Forelimb muscle (tissue), 1 donor: ENCODE measurements at places on chromosomes 16 and 17.
A peak's percentile ranks its signal among the peaks of the same experiment; 100 is the strongest.

- no peak for DNase-seq
These were observed 13.3 kb upstream of the GAS7 start for GRCh38 chr17:10211666-10212065.

- no peak for DNase-seq
These were observed 20.1 kb upstream of the CCL5 start for GRCh38 chr17:35900280-35900679.

DNA sequence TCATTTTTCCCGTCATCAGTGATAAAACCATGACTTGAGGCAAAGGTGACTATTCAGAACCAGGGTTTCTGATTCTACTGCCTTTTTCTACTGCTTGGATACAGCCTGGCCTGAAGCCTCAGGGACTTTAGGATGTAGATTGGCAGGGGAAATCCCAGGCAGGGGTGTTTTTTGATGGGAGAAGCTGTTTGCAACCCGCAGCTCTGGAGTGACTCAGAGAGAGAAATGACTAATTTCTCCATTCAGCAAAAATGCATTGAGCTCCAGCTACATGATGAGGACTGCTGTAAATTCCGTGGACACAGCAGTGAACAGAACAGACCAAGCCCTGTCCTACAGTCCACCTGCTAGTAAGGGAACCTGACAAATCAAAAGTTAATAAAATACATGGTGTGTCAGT is 560.6 kb downstream of the CDH13 start:
- no peak for DNase-seq

DNA sequence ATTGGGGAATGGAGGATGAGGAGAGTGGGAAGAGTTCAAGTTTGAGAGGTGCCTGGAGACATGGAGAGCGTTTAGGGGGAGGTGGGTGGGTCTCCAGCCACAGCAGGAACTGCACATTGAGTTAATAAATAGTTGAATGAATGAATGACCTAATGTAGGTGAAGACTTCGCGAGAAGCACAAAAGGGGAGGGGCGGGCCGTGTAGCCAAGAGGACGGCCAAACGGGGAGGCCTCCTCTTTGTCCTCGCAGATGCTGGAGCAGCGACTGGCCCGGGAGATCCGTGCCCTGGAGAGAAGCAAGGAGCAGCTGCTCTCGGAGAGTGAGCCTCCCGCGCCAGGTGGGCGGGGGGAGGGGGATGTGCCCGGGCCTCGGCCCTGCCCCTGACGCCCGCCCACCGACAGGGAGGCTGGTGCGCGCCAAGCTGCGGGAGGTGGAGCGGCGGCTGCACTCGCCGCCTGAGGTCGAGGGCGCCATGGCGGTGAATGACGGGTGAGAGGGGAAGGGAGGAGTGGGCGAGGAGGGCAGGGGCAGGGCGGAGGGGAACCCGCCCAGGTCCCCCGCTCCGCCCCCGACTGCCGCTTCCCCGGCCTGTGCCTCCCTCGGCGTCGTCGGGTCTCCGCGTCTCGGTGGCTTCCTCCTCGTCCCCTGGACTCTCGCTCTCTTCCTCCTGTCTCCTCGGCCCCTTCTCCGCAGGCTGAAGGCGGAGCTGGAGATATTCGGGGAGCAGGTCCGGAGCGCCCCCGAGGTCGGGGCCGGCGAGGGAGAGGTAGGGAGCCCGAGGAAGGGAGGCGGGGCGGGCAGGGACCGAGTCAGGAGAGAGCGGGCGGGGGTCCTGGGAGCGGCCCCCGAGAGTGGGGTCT is 12.9 kb downstream of the SYCE1L start:
- DNase-seq: no peak

- no peak for DNase-seq
These were observed 53.7 kb upstream of the RCVRN start for GRCh38 chr17:9958586-9959281.

DNA sequence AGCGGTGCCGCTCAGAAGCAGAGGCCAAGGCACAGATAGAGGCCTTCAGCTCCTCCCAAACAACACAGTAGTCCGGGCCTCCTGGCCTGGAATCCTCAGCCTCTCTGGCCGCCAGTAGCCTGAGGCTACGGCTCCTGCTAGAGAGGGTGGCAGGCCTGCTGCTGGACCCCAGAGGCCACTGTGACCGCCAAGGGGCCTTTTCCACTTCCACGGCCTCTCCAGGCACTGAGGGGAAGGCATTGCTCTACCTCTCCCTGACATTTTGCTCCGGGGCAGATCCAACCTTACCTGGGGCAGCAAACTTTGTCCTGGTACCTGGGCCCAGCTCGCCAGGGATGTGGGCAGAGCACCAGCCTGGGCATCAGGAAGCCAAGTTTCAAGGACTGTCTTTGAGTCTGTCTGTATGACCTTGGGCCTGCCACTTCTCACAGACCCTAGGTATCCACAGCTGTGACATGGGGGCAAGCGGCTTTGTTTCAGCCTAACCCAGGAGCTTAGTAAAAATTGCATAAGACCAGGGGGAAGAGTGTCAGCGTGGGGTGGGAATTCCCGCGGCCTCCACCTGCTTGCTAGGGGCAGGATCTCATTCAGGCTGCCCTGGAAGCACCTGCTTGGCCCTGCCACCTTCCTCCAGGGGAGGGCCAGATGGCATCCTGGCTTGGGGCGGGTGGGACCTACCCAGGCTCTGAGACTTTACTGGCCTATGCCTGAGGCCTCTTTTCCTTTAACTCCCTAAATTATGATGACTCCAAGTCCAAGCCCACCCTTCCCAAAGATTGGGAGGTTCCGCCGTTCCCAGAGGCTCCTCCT is 33.2 kb downstream of the ADGRG5 start:
- DNase-seq: no peak

GRCh38 chr17:50986989-50987660 is 121.0 kb upstream of the TOB1 start:
- no peak for DNase-seq

DNA sequence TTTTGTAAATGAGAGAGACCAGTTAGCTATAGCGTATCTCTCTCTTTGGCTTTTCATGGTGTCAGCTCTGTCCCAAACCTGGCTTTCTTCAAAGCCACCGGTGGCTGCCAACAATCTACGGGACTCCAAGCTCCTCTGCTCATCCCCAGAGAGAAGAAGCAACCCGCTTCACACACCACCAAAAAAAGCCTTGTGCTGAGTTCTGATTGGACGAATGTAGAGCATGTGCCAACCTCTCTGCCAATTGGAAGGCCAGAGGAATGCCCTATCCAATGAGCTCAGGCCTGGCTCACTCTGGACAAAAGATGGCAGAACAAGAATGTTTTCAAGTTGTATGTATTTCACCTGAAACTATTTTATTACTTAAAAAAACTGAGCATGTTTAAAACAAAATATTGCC is 202.4 kb downstream of the C16orf95 start:
- no peak for DNase-seq

- no peak for DNase-seq
These were observed 13.6 kb downstream of the GPATCH8 start for GRCh38 chr17:44489581-44489980.

GRCh38 chr17:40224718-40225550 is 5.8 kb downstream of the WIPF2 start:
- DNase-seq: no peak

DNA sequence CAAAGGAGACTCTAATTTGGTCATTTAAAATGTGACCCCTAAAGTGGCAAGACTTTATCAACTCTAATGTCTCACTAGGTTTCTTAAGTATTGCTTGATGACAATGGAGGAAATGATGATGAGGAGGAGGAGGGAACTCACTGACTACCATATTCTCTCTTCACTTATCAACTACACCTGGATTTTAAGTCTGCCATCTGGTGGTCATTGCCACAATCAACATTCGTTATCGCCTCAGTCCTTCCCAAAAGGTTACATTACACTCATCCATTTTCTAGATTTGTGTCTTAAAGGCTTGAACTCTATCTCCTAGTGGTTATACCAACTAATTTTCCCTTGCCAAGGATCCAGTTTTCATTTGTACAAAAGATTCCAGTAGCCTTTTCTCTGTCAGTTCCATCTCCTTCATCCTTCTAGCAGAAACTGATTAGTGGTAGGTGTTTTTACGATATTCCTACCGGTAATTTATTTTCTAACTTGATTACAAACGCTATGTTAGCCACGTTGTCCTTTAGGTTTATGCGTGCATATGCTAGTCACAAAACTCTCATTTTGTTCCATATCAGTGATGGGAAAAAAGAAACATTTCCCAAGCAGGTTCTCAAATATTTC is 114.6 kb upstream of the NOG start:
- DNase-seq: no peak

- DNase-seq: no peak
These were observed 347.3 kb downstream of the CPPED1 start for GRCh38 chr16:12456355-12456754.

GRCh38 chr17:607361-608147 is 107.1 kb downstream of the VPS53 start:
- DNase-seq: no peak

DNA sequence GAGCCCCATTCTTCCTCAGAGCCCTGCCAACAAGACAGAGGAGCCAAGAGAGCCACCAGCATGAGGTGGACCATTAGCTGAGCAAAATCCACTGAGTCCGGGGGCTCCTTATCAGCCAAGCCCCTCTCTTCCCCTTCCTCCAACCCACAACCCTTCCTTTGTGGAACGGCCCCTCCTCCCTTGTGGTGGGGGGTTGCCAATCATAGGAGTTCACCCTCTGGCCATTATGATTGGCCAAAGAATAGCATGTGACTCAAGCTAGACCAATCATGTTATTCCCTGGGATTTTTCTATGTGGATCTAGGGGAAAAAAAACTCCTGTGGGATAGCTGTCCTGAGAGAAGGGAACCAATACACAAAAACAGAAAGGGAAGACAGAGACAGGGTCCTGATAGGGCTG is 120.5 kb downstream of the C16orf95 start:
- no peak for DNase-seq

- DNase-seq: no peak
These were observed 400.1 kb upstream of the ERCC4 start for GRCh38 chr16:13519871-13520270.

GRCh38 chr16:69143116-69143515 is 10.7 kb downstream of the UTP4 start:
- DNase-seq: no peak

- peak; percentile 60 for DNase-seq
These were observed at the start of gene NDRG4 for GRCh38 chr16:58499615-58500351. Gene NDRG4 (plus strand): TSS chr16:58500143. CDS start chr16:58500249, 106 bp downstream.

GRCh38 chr16:82488460-82488859 is 138.3 kb upstream of the CDH13 start:
- no peak for DNase-seq

GRCh38 chr17:7468290-7468689 is 11.1 kb downstream of the ZBTB4 start:
- DNase-seq: no peak

DNA sequence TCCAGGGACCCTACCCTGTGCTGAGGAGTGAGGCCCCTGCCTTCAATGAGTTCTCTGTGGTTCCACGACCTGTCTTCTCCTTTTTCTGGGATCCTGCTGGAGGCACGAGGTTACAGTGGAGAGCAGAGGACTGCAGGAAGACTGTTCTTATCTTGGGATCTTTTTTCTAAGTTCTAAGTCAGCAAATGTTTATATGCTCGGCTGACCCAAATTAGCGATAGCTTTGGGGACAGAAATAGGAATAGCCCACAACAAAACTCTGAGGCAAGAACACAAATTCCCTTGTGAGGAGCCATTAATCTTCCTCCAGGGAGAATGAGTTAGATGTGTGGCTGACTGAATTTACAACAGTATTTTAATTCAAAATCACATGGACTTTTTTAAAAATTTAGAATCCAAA is 46.7 kb downstream of the MYOCD start:
- DNase-seq: no peak

DNA sequence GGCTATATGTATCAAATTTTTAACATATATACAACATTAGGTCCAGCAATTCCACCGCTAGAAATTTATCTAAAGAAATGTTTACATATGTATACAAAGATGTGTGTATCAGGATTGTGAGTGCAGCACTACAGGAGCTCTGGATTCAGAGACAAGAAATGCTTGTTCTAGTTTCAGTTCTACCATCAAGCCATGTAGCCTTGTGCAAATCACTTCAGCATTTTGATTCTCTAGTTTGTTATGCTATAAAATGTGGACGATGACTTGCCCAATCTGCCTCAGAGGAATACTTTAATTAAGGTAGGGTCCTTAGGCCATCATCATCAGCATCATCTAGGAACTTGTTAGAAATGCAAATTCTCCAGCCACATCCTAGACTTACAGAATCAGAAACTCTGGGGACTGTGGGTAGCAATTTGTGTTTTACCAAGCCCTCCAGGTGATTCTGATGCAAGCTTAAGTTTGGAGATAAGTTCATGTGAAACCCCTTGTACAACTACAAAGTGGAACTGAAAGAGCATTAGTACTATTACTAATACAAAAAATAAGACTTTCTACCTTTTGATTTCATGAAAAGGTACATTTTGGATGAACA is 131.2 kb upstream of the CORO6 start:
- DNase-seq: no peak

- DNase-seq: no peak
These were observed 74.5 kb upstream of the TNRC6C start for GRCh38 chr17:77884019-77884418.

DNA sequence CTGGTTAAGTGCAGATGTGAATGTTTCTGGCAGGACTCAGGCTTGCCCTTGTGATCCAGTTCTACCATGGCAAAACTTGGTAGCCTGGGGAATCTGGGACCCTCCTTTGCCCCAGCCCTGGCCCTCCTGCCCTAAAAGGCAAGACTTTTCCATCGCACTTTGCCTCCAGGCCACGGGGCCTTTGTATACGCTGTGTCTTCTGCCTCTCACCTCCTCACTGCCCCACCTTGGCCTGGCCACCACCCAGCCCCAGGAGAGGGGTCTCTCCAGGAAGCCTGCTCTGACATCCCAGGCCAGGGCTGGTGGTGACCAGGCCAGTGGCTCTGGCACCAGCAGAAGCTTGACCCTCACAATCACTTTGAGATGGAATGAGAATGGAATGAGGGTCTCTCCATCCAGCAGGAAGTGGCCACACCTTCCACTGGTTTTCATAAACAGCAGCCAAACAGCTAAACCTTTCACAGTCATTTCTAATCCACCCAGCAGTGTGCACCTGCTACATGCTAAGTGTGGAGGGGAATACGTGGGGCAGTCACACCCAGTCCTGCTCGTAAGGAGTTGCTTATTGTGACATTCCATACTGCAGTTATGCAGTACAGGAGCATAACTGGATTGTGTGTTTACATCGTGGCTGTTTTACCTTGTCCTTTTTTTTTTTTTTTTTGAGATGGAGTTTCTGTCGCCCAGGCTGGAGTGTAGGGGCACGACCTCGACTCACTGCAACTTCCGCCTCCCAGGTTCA is 1.6 kb upstream of the MRPL38 start:
- no peak for DNase-seq

GRCh38 chr16:491220-491919 is 36.1 kb upstream of the CAPN15 start:
- DNase-seq: no peak

GRCh38 chr16:48087639-48088038 is 68.2 kb downstream of the ABCC12 start:
- DNase-seq: no peak

DNA sequence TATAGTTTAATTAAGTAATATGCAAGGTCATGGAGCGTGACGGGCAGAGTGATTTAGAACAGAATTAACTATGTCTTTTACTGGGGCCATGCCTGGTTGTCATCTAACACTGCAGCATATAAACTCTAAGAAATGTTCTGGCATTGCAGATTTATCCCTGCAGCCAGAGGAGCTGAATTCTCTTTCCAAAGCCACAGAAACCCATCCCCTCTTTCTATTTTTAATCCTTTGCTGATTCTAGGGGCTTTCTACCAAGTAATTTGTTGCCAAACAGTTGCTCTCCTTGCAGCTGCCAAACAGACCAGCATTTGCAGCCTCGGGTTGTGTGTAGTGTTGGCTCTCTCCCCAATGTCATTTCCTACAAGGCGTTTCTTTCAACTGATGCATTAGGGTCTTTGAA is 243.2 kb upstream of the MON1B start:
- DNase-seq: peak; percentile 60

GRCh38 chr16:70674221-70675014 is 11.4 kb downstream of the MTSS2 start:
- no peak for DNase-seq

GRCh38 chr16:1045310-1045992 is 27.1 kb upstream of the SSTR5 start:
- DNase-seq: no peak
